Caki2 (cell line): ENCODE measurements at places on chromosomes 5 and 9.

GRCh38 chr5:147826361-147826760 lies 5.1 kb downstream of the SPINK1 start:
- no peak for DNase-seq

- no peak for DNase-seq
Observed at GRCh38 chr5:174329738-174330137, 284.2 kb downstream of the NSG2 start.

DNA sequence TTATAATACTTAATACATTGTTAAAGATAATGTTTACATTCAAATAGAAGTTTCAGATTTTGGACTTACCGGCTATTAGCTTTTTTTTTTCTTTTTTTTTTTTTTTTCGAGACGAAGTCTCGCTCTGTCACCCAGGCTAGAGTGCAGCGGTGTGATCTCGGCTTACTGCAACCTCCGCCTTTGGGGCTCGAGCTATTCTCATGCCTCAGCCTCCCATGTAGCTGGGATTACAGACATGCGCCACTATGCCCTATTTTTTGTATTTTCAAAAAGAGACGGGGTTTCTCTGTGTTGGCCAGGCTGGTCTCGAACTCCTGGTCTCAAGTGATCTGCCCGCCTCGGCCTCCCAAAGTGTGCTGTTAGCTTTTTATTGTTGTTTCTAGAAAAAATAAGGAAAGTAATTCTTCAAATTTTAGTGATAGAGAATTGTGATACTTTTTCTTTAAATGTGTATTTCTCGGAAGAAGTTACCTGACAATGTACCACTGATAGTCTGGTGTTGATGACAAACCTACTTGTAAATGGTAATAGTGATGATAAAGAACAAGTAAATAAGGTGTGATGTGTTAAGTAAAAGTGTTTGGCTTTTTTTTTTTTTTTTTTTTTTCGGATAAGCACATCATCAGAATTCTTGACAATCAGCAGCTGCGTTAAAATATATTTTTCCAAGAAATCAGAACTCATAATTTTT lies 2.7 kb downstream of the CDC42SE2 start:
- no peak for DNase-seq

- DNase-seq = peak; percentile 44
Observed at GRCh38 chr5:14208071-14209021, 65.2 kb downstream of the TRIO start.

GRCh38 chr5:97135868-97136267 lies 6.5 kb downstream of the LIX1 start:
- no peak for DNase-seq

- DNase-seq = peak; percentile 21
Observed at GRCh38 chr5:107290780-107291398, 379.8 kb downstream of the EFNA5 start.

- no peak for DNase-seq
Observed at GRCh38 chr5:180334751-180335613, 18.2 kb downstream of the GFPT2 start.

- no peak for DNase-seq
Observed at GRCh38 chr9:2093920-2094597, 78.9 kb downstream of the SMARCA2 start.

DNA sequence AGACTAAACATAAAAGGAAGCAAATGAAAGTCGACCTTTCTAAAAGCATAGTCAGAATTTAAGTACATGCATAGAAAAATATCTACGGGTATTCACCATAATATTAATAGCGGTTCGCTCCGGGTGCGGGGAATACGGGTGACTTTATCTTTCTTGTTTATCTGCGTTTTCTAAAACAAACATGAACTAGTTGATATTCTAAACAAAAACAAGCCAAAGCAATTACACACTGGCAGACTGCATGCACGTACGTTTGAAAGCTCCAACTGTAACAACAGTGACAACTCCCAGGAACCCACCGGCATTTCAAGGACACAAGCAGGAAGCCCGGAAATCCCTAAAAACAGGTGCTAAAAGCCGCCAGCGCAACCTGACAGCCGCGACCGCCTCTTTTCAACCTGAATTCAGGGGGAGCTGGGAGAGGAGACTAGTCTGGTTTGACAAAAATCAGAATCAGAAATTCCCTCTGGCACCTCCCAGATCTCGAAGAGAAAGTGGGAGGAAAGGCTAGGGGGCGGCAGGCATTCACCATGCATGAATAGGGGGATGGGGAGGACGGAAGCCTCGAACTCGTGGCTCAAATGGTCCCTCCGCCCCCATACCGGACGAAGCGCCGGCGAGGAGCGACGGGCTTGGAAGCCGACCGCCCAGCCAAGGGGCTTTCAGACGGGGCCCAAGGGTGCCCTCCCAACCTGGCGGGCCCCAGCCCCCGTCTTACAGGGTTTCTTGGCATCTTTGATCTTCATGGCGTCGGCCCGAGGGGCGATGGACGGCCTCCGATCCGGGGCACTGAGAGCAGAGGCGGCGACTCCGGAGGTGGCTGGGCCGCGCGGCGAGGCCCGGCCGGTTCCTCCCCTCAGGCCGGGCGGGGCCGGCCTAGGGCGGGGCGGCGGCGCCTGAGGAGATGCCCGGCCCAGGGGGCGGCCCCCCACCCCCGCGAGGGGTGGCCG lies at the start of gene PANK3:
PANK3 (minus strand) TSS at position 831 of the 950 bp plus-strand sequence; CDS start at position 746, 85 bp downstream.
- DNase-seq = peak; percentile 15

- DNase-seq = no peak
Observed at GRCh38 chr5:127192150-127192549, 98.4 kb upstream of the MEGF10 start.

DNA sequence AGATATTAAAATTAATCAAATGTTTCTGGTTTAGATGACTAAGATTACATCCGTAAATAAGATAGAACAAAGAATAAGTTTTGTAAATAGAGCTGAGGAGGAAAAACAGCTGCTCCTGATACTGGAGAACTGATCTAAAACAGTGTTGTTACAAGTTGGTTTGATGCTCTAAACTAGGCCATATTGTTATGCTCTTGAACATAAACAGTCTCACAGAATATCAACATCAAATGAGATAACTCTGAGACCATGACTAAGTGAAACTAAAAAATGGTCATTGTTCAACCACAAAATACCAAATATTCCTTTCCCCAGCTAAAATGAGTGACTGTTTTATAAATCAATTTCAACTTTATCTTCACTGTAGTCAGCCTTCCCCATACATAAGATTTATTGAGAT lies 16.5 kb upstream of the SRFBP1 start:
- DNase-seq = no peak

DNA sequence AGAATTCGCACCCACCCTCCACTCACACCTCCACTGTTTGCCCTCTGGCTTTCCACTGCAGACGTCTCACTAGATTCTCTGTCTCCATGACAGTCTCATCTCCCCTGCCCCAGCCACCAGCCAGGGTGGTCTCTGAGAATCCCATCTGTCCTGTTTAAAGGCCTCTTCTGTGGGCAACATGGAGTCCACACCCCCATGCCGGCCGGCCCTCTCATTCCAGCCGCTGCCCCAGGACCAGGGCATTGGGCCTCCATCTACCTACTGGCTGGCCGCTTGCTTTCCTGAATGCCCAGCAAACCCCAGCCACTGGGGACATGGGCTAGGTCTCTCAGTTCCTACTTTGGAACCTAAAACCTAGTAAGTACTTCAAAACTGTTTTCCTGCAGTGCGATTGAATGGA lies 65.6 kb upstream of the RUFY1 start:
- no peak for DNase-seq

DNA sequence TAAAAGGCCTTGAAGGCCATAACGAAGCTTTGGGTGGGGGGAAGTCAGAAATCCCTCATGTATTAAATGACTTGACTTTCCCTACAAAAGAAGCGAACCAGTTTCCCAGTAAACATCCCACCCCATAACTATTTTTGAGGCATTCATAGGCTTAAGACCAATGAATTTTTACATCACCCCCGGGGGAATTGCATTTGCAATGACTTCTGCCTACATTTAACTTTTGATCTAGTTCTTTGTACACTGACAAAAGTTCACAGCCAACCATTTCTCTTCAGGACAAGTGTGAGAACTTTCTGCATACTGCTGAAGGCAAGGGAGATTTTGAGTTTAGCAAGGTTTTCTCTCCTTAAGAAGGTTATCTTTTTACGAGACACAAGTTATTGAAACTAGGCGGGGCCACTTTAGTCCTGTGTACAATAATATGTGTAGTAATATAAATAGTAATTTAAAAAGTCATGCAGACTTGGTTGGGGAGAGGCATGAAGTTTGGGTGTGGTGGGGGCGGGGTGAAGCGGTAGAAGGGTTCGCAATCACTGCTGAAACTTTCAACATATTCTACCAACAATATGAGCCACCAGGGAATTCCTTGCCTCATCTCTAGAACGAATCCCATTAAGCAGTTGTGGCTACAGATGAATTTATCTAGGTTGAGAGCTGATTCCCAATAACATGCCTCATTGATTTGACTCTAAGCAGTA lies 2.5 kb downstream of the TJP2 start:
- no peak for DNase-seq

- DNase-seq = no peak
Observed at GRCh38 chr5:180950291-180950949, 38.2 kb upstream of the BTNL3 start.

DNA sequence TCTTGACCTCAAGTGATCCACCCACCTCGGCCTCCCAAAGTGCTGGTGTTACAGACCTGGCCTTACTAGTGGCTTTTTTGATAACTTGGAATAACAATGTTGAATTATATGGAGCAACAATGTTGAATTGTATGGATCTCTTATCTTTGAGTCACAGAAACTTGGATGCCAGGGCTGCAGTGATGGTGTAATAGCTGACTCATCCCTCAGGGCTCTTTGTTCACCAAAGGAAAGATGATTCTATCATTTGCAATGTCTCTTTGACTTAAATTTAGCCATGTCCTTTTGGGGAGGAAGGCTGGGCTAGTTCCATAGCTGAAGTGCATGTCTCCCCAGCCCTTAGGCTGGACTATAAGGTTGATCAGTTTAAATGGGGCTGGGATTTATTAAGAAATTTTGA lies 172.3 kb downstream of the PDZD2 start:
- DNase-seq = peak; percentile 16

- DNase-seq = no peak
Observed at GRCh38 chr5:87421307-87421706, 8.6 kb upstream of the CCNH start.
